ENCODE measurements at places on chromosomes 12 and 14.

GRCh38 chr12:104519190-104520019, 62.7 kb downstream of the CHST11 start:
- no peak for DNase-seq

DNA sequence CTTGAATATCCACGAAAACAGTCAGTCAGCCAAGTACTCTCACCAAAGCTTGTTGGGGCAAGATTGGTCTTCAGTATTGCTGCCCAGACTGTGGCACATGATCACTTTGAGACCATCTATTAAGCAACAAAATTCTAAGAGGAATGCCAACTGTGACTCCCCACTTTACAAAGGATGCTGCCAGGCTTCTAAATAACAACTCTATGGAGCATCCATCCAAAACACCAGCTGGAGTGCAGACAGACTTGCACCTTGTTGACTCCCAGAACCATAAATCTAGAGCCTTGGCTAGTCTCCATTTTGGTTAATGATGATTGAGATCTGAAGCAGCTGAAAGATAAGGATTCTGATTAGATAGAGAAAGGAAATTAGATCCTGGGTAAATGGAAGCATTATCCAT, 132.8 kb downstream of the DIO2 start:
- no peak for DNase-seq

DNA sequence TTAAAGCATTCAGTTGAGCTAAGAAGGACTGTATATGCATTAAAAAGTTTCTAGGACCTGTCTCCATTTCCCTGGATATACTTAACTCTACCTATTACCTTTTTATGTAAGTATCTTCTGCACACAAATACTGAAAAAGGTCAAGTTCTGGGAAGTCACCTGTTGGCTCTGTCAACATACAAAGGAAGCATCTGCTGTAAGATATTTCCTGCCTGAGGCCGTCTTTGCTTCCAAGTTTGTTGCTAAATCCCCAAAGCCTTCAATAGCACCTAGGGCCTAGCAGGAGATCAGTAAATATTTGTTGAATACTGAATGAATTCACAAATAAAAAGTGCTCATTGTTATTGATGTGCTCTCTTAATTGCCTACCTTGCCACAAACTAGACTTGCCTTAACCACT, 188.4 kb downstream of the DUSP6 start:
- DNase-seq, result no peak

DNA sequence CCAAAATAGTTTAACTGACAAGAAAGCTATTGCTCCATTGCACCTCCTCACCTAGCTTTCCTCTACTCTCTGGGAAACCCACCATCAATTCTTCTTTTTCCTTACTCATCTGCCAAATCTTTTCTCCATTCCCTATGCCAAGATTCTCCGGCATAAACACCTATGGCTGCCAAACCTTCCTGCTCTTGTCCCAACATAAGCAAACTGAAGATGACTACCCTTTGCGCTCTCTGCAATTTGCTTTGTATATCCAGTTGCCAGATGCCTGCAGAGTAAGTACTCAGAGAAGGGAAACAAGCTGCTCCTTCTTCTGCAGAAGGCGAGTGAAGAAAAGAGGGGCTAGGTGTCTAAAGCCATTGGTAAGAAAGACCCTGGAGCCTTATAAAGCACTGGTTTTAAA, 11.5 kb downstream of the PTGER2 start:
- no peak for DNase-seq

DNA sequence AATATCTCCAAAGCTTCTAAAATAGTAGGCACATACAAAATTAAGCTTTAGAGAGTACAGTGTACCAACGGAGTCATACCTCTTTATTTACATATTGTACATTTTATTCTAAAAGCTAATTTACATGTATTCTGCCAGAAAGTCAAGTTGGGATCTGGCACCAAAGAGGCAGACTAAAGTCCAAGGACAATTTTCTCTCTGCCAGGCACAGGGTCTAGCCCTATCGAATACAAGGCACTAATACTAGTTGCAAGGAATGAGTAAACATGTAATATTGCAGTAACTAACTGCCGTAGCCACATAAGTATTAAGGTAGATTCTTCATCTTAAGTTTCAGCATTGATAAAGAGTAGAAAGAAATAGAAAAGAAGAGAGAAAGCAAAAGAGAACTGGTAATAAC, 93.9 kb downstream of the RPS6KA5 start:
- DNase-seq, result no peak

- no peak for DNase-seq
Measured at GRCh38 chr12:22518060-22518719, 26.2 kb downstream of the C2CD5 start.

DNA sequence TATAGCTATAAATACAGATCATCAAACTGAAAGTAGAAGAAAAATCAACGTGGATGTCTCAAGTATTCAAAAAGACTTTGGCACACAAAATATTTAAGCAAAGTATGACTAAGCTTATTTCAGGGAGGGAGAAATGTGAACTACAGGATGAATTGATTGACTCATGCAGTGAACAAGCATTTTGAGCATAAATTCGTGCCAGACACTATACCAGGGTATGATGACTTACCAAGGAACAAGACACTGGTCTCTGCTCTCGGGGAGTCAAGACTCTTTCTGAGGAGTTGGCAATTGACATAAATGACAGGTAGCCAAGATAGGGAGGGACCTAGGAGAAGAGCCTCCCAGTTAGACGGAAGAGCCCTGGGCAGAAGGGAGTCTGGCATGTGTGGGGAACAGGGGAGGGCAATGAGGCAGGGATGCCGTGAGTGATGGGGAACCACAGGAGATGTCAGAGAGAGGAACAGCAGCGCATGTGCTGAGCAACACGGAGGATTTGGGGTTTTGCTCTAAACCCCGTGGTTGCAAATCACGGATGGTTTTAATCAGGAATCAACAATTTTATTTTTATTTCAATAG, 115.2 kb downstream of the TMEM132D start:
- DNase-seq, result no peak

DNA sequence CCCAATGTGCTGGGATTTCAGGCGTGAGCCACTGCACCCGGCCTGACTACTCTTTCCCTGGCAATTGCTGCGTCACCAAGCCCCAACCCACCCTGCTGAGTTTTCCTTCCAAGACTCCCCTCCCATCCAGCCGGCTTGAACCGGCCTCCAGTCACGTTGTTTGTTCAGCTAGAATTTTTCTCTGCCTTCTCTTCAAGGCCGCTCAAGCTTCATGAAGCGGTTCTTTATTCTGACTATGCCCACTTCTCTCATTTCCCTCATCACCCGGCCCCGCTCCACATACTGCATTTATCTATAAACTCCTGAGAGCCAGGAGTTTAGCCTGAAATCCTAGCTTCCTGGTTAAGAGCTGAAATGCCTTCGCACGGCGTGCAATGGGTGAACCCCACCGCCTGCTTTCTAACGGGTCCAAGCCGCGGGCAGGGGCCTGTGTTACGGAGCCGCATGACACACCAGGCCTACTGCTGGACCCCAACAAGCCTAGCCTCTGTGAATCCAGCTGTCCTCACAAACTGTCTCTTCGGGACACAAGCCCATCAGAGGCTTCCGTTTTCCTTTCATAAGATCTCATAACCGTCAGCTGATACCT, 999 bp upstream of the DCAF4 start:
- DNase-seq, result no peak

- DNase-seq, result peak; percentile 40
Measured at GRCh38 chr12:96502477-96502876, 13.1 kb downstream of the CFAP54 start.

- DNase-seq, result no peak
Measured at GRCh38 chr14:92414690-92415445, 91.9 kb downstream of the SLC24A4 start.

- peak; percentile 37 for DNase-seq
Measured at GRCh38 chr12:38328306-38328895, 11.8 kb downstream of the ALG10B start.

DNA sequence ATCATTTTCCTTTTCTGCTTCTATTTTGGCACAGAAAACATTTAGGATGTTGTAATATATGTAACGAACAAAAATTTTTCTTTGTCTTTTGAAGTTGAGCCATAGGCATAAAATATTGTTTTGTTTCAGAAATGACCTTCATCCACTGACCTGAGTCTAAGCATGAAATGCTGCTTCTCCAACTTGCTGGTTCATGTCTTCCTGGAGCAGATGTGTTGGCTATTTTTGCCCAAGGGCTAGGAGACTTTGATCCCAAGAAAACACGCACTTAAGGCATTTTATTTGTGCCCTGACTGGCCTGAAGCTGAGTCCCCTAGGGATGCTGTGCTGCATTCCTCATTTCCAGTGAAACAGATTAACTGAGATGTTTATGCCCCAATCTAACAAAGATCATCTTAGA, 27.2 kb upstream of the ALG10B start:
- DNase-seq, result no peak

DNA sequence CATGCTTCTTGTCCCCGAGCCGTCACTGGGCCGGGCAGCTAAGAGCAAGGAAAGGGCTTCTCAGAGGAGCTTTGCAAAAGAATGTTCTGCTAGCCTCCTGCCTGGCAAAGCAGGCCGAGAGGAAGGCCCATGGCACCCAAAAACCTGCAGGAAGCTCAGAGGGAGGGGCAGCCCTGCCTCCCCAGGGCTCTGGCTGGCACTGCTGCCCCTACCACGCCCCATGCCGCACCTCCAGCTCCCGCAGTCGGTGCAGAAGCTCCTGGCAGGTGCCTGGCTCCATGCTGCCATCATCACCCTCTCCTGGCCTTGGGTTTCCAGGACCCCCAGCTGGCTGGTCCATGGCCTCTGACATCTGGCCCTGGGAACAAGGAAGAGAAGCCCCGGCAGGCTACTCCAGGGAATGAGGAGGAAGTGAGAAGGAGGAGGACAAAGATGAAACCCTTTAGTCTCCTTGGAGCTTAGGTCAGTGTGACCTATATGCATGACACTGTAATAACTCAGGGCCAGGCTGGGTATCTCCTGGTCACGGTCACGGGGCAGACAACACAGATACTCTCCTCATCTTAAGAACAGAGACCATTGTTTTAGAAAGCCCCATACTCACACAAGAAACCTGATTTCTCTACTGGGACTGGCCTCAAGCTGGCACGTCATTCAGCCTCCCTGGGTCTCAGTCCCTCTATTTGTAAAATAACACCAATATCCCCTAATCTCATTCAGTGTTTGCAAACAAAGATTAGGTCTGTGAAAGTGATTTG, 24.3 kb downstream of the NCKAP5L start:
- DNase-seq, result no peak

GRCh38 chr14:96754845-96755184, 42.4 kb upstream of the VRK1 start:
- no peak for DNase-seq

GRCh38 chr12:50220363-50220995, 53.3 kb upstream of the CERS5 start:
- no peak for DNase-seq

DNA sequence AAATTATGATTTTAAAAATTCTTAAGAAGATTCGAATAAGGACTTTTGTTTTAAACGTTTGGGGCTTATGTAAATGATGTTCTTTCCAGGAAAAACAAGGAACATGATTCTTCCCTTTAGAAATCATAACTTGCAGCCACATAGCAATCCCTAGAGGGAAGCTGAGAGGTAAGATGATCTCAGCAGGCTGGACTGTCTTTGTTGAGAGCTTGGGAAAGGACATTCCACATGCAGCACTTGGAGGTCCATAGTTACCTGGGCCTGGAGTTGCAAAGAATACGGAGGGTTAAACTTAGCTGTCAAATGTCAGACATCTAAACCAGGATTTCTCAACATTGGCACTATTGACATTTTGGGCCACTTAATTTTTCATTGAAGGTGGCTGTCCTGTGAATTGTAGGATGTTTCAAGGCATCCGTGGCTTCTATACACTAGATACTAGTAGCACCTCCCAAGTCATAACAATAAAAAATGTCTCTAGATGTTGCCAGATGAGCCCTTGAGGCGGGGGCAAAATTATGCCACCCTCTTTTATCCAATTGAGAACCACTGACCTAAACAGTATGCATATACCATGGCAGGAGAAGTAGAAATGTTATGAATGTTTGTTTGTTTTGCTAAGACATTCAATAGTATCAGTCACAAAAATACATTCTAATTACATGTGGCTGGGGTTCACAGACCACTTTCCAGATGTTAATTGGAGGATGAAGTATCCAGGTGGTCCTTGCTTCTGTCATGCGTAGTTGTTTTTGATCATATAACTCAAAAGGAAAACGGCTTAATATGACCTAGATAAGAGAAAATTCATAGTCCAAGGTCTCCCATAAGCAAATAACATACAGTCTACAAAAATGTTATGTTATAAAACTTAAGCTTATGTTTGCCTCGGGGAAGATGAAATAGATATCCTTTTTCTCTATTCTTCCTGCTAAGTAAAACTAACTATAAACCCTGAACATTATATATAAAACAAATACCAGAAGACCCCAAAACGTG, 30.5 kb downstream of the TTC6 start:
- DNase-seq, result no peak

- no peak for DNase-seq
Measured at GRCh38 chr12:132124766-132125425, 19.2 kb downstream of the DDX51 start.
